Bone marrow (tissue), 2 donors: ENCODE measurements at places on chromosomes 7 and 10.

GRCh38 chr10:44369296-44369695 is 15.6 kb downstream of the CXCL12 start:
- DNase-seq = no peak

- no peak for DNase-seq
These were observed 5.9 kb downstream of the PGAM2 start for GRCh38 chr7:44059219-44060090.

DNA sequence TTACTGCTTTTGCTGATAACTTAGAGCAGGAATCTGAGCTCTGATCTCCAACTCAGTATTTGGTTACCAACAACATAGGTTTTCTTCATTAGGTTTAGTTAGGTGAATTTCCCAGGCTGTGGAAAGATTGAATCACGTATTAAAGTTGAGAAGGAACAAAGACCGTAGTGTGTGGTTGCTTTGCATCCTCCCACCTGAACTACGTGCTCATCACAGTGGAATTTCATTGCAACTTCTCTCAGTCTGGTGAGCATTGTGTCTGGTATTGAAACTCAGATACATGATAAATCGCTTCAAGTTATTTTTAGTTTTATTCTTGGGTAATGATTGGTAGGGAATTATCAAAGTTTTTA is 139.4 kb upstream of the AKR1E2 start:
- no peak for DNase-seq

DNA sequence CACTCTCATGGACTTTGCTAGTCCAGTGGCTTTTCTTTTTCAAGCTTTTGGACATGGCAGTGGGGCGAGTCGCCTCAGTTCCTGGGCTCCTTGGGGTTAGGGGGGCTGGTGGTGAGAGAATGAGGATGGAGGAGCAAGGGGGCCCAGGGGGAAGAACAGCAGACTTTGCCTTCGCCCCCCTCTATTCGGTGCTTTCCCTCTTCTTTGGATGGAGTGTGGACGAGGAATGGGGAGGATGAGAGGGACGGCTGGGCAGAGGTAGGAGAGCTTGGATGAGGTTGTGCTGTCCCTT is 255 bp downstream of the MAGI2 start:
- DNase-seq = no peak

DNA sequence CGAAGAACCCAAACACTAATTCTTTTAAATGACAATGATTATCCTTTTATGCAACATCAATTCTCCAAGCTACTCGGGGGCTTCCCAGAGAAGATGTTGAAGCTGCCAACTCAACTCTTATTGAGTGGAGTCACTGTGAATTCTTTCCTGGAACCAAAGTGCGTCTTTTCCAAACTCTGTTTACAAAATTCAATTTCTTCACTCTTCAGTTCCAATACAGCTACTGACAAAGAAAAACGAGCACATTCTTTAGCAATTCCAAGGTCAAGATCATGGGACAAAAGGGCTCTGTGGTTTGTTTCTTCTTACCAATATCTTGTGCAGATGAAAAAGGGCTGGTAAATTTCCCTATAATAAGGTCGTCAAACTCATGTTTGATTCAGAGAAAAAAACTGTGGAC is 74.2 kb downstream of the FAS start:
- no peak for DNase-seq

GRCh38 chr7:116367171-116367813 is 132.2 kb upstream of the CAV2 start:
- DNase-seq = no peak

DNA sequence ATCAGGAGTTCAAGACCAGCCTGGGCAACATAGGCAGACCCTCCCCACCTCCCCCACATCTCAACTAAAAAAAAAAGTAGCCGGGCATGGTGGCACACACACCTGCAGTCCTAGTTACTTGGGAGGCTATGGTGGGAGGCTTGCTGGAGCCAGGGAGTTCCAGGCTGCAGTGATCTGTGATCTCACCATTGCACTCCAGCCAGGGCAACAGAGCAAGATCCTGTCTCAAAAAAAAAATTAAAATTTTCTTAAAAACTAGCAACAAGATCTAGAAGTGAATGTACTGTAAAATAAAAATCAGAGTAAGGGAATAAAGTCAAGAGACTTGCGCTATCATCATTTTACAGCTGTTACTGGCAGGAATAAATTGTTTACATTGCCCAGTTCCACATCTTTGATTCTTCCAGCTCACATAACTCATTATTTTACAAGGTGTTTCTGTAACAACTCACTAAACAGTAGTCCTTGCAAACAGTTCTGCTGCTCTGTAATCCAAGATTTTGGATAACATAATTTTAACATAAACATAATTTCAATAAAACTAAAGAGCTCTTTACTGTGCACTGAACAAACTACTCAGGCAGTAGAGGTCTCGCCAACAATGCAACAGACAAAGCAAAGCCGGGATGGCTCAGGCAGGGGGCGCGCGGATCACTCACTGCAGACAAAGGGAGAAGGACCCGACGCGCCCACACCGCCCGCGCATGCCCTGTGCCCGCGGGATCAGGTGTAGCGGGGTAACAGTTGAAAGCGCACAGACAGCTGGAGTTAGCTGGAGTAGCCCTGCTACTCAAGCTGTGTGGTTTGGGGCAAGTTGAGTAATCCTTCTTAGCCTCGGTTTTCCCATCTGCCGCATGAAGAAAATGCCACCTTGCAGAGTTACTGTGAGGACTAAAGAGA is 73.3 kb upstream of the NFE2L3 start:
- peak; percentile 29 for DNase-seq

DNA sequence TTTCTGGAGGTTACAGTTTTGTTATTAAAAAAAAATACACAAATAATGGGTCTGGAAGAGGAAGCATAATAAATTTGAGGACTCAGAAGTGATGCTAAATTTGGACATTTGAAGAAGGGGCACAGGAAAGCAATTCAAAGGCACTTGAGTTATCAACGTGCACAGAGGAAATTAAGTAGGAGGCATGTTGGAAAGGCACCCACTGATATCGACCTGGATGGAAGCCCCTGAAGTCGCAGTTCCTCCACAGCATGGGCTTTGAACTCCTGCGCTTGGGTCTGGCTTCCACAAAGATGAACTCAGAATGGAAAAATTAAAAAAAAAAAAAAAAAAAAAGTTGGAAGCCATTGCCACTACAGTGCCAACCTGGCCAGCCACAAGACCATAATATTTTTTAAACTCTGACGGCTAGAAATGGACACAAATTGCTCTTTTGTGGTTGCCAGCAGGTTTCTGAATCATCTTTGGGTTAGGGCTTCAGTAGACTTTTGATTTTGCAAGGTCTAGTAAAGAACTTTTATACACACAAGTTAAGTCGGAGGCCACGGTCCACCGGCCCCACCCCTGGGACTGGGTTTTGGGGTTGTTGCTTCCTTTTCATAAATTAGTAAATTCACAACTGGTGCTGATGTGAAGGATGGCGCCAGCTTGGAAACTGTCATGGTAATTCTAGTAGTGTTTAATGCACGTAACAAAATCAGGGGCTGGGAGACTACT is 21.6 kb downstream of the JCAD start:
- no peak for DNase-seq

DNA sequence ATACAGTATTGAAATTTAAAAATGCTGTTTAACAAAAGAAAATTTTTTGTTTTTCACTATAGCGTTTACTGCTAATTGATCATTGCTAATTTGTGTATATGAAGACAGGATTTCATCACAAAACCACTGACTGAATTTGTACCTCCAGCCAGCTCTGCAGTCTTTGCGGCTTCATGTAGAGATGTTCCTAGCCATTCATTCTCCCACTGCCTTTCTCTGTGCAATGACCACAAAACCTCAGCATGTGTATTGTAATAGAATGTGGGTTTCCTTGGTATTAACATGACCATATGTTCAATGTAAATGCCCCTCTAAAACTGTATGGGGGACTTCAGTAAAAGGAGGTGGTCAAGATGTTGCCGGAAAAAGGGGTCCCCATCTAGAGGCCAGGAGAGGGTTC is 81.1 kb upstream of the STEAP1B start:
- no peak for DNase-seq

DNA sequence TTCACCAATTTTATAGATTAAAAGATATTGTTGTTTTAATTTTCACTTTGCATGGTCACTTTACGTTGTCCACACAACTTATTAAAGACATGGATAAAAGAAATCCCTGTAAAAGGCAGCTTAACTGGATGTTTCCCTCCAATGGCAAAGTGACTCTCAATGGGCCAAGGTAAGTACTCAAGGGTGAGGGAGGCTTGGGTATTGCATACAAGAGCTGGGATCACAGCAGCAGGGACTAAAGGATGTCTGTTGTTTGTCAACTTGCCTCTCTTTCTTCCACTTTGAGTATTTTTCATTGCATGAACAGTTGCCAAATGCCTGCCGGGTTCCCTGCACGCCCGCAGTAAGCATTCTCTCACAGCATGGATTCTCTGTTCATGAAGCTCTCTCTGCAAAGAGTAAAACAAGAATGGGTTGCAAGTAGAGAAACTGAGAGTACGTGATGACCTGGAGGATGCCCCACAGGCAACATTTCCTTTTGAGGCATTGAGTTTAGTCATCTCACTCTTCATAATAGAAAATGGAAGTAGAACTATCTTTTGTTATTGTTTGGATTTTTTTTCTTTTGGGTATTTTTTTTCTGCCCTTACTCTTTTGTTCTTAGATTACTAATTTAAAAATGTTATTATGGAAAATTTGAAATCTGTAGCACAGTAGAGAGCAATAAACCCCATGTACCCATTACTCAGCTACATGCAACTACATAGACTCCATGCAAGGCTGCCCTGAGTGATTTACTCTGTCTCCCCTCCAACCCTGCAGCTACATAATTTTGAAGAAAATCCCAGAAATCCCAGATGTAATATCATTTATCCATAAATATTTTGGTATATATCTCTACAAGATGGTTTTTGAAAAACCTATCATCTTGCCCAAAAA is 26.3 kb downstream of the GPR141 start:
- DNase-seq = no peak

DNA sequence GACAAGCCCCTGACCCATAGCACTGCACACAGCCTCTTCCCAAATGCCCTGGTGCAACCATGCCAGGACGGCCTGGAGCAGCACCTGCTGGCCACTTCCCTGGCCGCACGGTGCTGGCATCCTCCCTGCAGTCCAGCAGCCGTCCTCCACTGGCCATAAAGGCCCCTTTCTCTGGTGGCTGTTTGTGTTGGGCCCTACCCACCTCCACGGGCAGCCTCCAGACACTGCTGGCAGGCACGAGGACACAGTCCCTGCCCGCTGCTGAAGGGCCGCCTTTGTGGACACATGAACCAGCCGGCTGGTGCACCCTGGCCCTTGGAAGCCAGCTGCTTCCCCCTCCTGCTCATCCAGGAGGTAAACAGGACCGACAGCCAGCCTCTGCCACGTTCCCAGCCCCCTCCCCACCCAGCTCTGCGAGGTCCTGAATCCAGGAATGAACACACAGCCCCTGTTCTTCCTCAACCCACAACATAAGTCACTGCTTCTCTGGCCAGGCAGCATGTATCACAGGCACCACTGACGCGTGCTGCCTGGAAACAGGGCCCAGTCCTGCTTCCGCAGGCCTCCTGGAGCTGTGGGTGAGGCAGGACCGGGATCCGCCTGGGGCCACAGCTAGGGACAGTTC is 43.8 kb downstream of the SPOCK2 start:
- no peak for DNase-seq

DNA sequence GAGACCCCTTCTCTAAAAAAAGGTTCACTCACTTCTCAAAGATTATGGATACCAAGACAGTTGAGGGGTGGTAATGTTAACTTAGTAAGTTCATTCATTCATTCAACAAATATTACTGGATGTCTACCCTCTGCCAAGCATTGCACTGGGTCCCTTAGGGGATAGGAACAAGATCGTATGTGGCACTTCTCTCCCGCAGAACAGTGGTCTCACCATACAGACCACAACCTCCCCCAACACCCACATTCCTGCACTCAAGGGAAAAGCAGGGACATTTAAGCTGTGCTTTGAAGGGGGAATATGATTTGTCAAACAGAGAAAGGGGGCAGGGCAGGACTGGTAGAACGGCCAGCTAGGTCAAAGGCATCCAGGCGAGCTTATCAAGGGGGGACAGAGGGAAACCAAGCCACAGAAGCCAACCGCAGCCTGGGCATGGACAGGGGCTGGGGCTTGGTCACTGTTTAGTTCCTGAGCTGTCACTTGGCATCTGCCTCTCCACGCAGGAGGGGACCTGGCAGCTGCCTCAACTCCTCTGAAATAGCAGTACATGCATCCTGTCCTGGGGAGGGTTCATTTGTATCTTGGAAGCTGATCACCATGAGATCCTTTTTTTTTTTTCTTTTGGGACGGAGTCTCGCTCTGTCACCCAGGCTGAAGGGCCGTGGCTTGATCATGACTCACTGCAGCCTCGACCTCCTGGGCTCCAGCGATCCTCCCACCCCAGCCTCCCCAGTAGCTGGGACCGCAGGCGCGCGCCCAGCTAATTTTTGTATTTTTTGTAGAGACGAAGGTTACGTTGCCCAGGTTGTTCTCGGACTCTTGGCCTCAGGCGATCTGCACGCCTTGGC is 949 bp upstream of the CLIP2 start:
- DNase-seq = no peak

GRCh38 chr7:11252705-11253272 is 279.1 kb downstream of the PHF14 start:
- no peak for DNase-seq

GRCh38 chr7:40793132-40793531 is 658.3 kb downstream of the SUGCT start:
- no peak for DNase-seq

DNA sequence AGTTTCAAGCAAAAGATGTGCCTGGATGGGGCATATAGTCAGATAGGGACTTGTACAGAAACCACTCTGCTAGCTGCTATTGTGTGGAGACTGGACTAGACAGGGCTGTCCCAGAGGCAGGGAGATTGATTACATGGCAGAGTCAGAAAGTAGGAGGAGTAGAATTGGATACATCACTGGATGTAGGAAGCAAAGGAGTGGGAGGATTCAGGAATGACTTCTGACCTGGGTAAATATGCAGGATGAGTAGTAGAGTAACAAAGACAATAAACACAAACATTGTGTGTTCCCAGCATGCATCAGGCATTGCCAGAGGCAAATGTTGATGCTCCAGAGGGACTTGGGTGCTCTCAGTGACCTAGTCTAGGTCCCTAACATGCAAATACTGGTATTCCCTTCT is 30.9 kb upstream of the MAT1A start:
- no peak for DNase-seq

- DNase-seq = no peak
These were observed 413.9 kb downstream of the LRMDA start for GRCh38 chr10:75845176-75845947.

DNA sequence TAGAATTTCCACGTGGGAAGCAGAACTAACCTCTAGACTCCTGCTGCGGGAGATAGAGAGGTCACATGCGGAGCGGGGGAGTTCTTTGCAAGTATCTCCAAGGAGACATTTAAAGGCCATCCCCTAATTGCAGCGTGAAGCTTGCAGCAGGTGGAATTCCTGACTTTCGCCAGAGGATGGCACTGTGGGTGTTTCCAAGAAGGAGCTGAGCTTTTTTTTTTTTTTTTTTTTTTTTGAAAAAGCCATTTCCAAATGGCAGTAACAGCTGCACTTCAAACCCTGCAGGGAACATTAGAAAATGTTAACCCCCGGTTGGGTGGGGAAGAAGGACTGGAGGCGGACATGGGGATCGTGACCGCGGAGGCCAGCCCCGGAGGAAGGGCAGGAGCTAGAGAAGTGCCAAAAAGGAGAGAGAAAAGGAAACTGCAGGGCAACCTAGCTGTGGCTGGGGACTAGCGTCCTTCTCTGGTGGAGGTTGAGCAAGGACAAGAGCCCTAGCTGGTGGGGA is 487.7 kb downstream of the TYW1 start:
- DNase-seq = no peak
